ENCODE measurements at places on chromosomes 4 and X. TPM values are rescaled to one million over a fixed set of nuclear protein-coding genes. Genes with fewer than 3 reads are reported as not detected.

Gene CNOT6L
- total RNA-seq, result 27.1 TPM

Gene RASGEF1B
- total RNA-seq, result 36.3 TPM

Gene PPP4R3C
- total RNA-seq, result not detected

Gene FAT4
- 4.6 TPM for total RNA-seq

Gene P2RY10
- not detected for total RNA-seq

Gene CCSER1
- 7.1 TPM for total RNA-seq

DNA sequence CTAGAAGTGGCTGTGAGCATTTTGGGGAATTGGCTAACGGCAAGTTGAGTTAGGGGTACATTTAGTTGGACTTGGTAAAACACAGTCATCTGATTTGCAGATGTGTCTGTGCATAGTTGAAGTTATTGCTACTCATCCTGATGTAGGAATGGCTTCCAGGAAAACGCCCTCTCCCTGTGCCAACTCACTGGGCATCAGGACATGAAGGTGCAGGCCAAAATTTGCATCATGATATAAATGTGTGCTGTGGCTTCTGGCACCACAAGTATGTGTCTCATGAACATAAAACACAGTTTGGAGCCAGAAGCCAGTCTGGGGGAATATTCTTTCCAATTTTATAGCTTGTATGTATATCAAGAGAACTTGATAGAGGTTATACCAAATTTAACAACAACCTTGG is 54.2 kb upstream of the CBR4 start:
- H3K27ac ChIP-seq, result no peak overlapping the region
- H3K4me3 ChIP-seq, result no peak overlapping the region
- peaks cover 12% of the 10 kb centered on the region for H3K4me1 ChIP-seq
- H3K36me3 ChIP-seq, result peaks cover 9% of the 10 kb centered on the region
- no peak for DNase-seq

DNA sequence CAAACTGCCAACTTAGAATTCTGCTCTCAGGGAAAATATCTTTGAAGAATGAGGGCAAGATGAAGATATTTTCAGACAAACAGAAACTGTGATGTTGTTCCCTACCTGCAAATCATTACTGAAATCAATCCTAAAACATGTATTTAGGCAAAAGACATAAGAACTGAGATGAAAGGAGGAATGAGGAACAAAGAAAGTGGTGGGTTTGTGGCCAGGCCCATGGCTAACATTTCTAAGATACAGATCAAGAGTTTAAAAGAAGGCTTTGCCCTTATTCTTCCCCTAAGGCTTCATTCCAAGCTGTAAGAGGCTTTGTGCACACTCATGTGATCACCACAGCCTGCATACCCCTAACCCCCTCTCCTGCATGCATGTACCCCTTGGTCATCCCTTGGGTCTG is 46.5 kb downstream of the ADGRG2 start:
- no peak for DNase-seq
- no peaks in the 10 kb centered on the region for H3K36me3 ChIP-seq
- H3K4me1 ChIP-seq, result no peaks in the 10 kb centered on the region
- H3K27me3 ChIP-seq, result no peaks in the 10 kb centered on the region
- no peak overlapping the region for H3K4me3 ChIP-seq
- no peak overlapping the region for H3K27ac ChIP-seq

DNA sequence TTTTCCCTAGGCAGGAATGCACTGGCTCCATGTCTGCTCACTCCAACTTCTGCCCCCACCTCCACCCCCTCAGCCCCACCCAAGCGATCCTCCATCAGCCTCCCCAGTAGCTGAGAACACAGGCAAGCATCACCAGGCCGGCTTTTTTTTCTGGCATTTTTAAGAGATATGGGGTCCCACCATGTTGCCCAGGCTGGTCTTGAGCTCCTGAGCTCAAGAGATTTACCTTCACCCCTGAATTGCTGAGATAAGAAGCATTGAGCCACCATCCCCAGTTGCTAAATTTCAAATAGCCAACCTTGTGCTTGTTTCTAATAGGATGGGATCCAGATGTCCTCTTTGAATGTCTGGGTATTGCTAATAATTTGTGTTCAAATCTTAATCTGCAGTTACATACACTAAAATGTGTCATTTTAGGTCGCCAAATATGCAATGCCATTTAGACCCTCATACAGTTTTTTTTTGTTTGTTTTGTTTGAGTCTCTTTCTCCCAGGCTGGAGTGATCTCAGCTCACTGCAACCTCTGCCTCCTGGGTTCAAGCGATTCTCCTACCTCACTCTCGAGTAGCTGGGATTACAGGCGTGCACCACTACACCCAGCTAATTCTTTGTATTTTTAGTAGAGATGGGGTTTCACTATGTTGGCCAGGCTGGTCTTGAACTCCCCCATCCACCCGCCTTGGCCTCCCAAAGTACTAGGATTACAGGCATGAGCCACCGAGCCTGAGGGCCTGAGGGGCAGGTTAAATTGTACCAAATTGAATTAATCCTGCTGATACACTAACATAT is 8.8 kb downstream of the LARP7 start:
- H3K4me1 ChIP-seq, result no peaks in the 10 kb centered on the region
- no peaks in the 10 kb centered on the region for H3K27me3 ChIP-seq
- H3K4me3 ChIP-seq, result no peak overlapping the region

- no peak for DNase-seq
- no peaks in the 10 kb centered on the region for H3K36me3 ChIP-seq
- no peak overlapping the region for H3K27ac ChIP-seq
- H3K27me3 ChIP-seq, result no peaks in the 10 kb centered on the region
- no peaks in the 10 kb centered on the region for H3K4me1 ChIP-seq
Observed at GRCh38 chrX:117092641-117093040, 629.9 kb upstream of the CT83 start.

DNA sequence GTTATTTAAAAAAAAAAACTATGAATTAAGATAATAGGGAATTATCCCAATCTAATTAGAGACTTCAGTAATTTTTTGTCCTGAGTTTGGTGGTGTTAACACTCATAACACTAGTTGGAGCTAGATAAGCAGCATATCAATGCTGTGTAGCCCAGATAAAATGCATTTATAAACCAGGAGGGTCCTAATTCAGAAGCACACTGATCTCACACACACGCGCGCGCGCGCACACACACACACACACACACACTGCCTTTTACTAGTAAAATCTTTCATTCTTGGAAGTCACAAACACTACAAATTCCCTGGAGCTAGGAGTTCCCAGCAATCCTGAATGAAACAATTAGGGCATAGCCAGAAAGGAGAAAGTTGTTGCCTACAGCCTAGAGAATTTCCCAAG is 3.2 kb downstream of the UNC5C start:
- H3K27ac ChIP-seq, result no peak overlapping the region
- H3K27me3 ChIP-seq, result peaks cover 16% of the 10 kb centered on the region
- H3K4me1 ChIP-seq, result peaks cover 7% of the 10 kb centered on the region
- DNase-seq, result no peak
- H3K4me3 ChIP-seq, result no peak overlapping the region

GRCh38 chrX:3627594-3627993 is 85.9 kb downstream of the PRKX start:
- no peak overlapping the region for H3K4me3 ChIP-seq
- no peaks in the 10 kb centered on the region for H3K4me1 ChIP-seq
- DNase-seq, result no peak
- H3K27ac ChIP-seq, result no peak overlapping the region
- H3K36me3 ChIP-seq, result no peaks in the 10 kb centered on the region

DNA sequence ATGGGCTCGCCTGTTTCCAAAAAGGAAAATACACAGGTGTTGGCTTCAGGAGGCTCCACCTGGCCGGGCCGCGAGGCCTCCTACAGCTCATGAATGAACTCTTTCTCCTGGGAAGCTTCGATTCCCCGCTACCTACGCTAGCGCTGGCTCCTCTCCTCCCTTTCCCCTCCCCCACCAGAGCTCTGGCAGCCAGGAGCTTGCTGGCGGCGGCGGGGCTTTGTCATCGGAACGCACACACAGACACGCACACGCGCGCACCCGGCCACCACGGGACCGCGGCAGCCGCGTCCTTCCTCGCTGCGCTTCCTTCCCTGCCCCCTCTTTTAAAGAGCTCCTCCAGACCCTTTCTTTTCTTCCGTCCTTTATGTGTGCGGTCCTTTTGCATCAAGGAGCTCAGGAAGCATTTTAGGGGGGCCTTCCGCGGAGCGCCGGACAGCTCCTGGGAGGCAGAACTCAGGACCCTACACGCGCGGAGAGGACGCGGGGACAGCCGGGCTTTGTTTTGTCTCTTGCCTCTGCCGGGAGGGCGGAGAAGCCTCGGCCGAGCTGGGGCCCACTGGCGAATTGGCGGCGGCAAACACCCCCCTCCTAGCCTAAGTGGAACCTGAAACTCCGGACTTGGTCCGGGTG is 70.2 kb upstream of the BCOR start:
- H3K4me1 ChIP-seq, result peaks cover 31% of the 10 kb centered on the region
- no peak for DNase-seq
- peaks cover 9% of the 10 kb centered on the region for H3K27me3 ChIP-seq

DNA sequence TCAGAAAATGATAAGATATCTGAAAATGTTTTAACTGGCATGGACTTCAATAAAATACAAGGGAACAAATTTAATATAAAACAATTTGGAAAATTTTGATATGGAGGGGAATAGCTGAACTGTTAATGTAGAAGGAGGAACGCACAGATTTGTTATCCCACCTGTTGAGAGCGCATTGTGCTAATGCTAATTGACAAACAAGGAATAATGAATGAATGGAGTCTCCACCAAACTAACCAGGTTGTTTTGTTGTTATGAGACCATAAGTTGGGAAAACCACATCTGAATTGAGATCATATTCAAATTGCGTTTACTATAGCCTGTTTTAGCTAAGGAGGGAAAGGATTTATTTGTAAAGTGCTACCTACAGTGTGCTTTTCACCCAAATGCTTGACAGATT is 195.6 kb downstream of the ADGRL3 start:
- DNase-seq, result no peak
- H3K27me3 ChIP-seq, result no peaks in the 10 kb centered on the region
- no peaks in the 10 kb centered on the region for H3K4me1 ChIP-seq
- H3K36me3 ChIP-seq, result no peaks in the 10 kb centered on the region

DNA sequence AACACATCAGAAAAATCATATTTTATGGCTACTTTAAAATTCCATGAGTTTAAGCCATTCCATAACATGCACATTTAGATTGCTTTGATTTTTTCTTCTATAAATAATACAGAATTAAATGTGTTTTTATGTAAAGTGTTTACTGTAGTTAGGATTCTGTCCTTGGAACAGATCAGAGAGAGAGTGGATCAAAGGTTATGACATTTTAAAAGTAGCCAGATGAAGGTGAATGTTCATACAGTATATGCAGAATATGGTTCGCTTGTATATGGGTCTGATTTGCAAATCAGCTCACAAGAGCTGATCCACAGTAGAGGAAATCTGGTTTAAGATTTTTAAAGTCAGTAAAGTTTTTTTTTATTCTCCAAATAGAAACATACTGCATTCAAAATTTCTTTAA is 7.2 kb upstream of the PALLD start:
- peaks cover 31% of the 10 kb centered on the region for H3K4me1 ChIP-seq
- no peaks in the 10 kb centered on the region for H3K36me3 ChIP-seq
- DNase-seq, result no peak
- H3K4me3 ChIP-seq, result no peak overlapping the region
- no peak overlapping the region for H3K27ac ChIP-seq

DNA sequence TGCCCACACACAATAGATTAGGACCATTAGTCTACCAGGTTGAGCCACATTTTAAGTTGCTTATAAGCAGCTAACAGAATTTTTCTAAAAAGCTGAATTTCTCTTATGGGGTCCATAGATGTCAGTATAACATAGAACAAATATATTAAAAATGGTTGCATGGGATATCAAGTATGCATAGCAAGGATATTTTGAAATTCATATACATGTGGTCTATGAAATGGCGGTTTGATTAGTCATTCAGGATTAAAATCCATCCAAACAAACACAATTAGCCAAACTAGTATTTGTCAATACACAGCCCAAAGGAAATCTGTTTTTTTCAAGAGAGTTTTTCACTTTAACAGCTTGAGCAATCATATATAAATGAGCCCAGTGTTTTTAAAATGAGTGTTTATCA is 33.5 kb upstream of the AMOT start:
- no peak overlapping the region for H3K27ac ChIP-seq
- DNase-seq, result no peak
- H3K27me3 ChIP-seq, result no peaks in the 10 kb centered on the region
- H3K4me1 ChIP-seq, result no peaks in the 10 kb centered on the region
- no peak overlapping the region for H3K4me3 ChIP-seq

DNA sequence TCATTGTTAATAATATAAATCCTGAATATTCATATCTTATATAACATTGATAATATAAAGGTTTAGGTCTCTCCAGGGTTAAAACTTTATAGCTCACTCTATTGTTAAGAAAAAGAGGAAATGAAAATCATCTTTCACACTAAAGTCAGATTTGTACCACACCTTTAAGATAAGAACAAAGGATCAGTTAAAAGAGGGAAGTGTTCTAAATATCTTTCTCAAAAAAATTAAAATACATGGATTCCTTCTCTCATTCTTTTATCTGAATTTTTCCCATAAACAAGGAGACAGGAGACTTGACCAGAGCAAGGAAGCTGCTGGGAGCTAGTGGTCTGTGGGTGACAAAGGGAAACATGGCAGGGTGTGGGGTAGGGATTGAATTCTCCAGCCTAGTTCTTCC is 323.0 kb upstream of the CPXCR1 start:
- H3K27me3 ChIP-seq, result no peaks in the 10 kb centered on the region
- DNase-seq, result no peak
- no peaks in the 10 kb centered on the region for H3K36me3 ChIP-seq
- no peak overlapping the region for H3K27ac ChIP-seq
- no peak overlapping the region for H3K4me3 ChIP-seq

DNA sequence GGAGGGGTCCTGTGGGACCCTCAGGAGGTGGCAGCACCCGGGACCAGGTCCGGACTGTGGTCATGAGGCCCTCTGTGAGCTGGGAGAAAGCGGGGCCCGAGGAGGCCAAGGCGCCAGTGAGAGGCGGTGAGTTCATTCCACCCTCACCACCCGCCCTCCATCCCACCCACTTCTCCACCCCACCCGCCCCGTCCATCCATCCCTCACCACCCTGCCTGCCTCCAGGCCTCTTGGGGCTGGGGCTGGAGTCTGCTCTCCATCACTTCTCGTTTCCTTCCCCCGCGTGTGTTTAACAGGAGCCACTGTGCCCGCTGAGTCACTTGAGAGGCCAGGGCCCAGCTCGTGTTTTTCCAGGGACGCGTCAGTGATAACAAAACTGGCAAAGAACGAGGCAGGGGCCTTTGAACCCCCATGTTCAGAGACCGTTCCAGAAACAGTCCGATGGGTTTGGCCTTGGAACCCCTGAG is 6.2 kb downstream of the SH3TC1 start:
- no peaks in the 10 kb centered on the region for H3K27me3 ChIP-seq
- H3K4me3 ChIP-seq, result no peak overlapping the region
- H3K27ac ChIP-seq, result no peak overlapping the region
- no peaks in the 10 kb centered on the region for H3K4me1 ChIP-seq
- H3K36me3 ChIP-seq, result peaks cover 7% of the 10 kb centered on the region
- no peak for DNase-seq
